Transverse colon (tissue), 4 donors: ENCODE measurements at places on chromosomes 4 and X. TPM values are rescaled to one million over a fixed set of nuclear protein-coding genes. Genes with fewer than 3 reads are reported as not detected.

SPINK2 gene
- total RNA-seq, result not detected

DNA sequence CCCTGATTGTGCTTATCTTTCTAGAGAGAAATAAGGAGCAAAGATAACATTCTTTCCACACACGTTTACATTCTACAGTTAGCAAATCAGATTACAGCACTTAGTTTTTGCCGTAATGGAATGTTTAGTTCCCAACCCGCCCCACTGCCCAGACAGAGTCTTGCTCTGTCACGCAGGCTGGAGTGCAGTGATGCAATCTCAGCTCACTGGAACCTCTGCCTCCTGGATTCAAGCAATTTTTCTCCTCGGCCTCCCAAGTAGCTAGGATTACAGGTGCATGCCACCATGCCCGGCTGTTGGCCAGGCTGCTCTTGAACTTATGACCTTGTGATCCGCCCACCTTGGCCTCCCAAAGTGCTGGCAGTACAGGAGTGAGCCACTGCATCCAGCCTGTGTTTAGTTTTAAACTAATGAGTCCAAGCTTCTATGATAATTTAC lies 8.4 kb upstream of the PRPS1 start:
- H3K36me3 ChIP-seq, result no peaks in the 10 kb centered on the region
- H3K27me3 ChIP-seq, result no peaks in the 10 kb centered on the region
- no peak for DNase-seq
- H3K27ac ChIP-seq, result no peak overlapping the region

DNA sequence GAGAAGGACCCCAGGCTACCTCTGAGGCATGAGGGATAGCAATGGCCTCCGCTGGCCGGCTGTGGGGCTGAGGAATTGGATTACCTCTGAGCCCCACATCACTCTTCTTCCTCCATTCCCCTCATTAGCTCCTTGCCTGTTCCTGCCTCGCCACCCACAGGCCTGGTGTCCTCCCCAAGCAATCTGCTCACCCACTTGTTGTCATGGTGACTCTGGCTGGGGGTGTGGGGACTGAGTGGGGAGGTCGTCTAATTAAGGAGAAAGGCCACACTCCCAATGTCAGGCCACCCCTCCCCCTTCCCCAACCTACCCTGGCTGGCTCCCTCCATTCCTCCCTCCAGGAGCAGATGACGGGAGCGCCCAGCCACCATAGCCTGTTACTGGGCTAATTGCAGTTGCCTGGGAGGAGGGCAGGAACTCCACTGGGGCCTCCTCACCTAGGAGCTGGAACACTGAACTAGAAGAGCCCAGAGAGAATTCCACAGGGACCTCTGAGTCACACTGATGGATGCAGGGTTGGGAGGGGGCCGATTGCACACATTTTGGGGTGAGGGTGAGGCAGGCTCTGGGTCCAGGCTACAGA lies 20.7 kb downstream of the NALF2 start:
- no peak overlapping the region for H3K27ac ChIP-seq
- DNase-seq, result no peak
- H3K36me3 ChIP-seq, result no peaks in the 10 kb centered on the region
- no peak overlapping the region for H3K4me3 ChIP-seq
- H3K4me1 ChIP-seq, result no peaks in the 10 kb centered on the region
- H3K27me3 ChIP-seq, result no peaks in the 10 kb centered on the region

DNA sequence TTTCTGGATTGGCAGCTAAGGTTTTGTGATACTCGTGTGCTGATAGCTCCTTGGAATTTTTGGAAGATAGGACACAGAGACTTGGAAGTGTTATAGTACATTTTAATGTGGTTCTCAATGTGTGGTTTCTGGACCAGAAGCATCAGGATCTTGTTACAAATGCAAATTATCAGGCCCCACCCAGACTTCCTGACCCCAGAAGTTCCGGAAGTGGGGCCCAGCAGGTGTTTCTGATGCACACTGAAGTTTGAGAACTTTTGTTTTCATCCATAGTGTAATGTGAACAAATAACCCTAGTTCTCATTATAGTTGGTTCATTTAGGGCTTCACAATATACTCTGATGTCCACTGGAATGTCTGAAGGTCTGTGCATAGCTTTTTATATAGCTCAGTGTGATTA lies 49.6 kb downstream of the LAMP2 start:
- H3K4me1 ChIP-seq, result no peaks in the 10 kb centered on the region
- H3K27ac ChIP-seq, result no peak overlapping the region
- no peaks in the 10 kb centered on the region for H3K36me3 ChIP-seq
- H3K4me3 ChIP-seq, result no peak overlapping the region
